WTC11 (cell line): ENCODE measurements at places on chromosomes 4 and X. TPM values are rescaled to one million over a fixed set of nuclear protein-coding genes. Genes with fewer than 3 reads are reported as not detected.

Gene RAB9B
- total RNA-seq, result 0.22 to 0.44 TPM (median 0.25 TPM) in 3 replicates

Gene MOSPD2
- total RNA-seq, result 13.0 to 13.2 TPM (median 13.1 TPM) in 3 replicates

Gene USP51
- total RNA-seq, result 6.0 to 6.5 TPM (median 6.4 TPM) in 3 replicates

Gene HSD17B13
- total RNA-seq, result 0.07 to 0.25 TPM in 2 of 3 replicates, not detected in the other

Gene TRMT10A
- total RNA-seq, result 3.3 to 4.5 TPM (median 3.7 TPM) in 3 replicates

Gene UGT2B17
- 0.14 to 0.18 TPM in 2 of 3 replicates, not detected in the other for total RNA-seq

Gene CXXC4
- 2.4 to 3.3 TPM (median 2.8 TPM) in 3 replicates for total RNA-seq

Gene ADRA2C
- 19.8 to 21.8 TPM (median 20.7 TPM) in 3 replicates for total RNA-seq

Gene YY2
- 0.78 to 1.4 TPM (median 0.82 TPM) in 3 replicates for total RNA-seq

Gene USP17L30
- total RNA-seq, result not detected in 3 replicates

Gene NSUN7
- 24.1 to 30.2 TPM (median 28.9 TPM) in 3 replicates for total RNA-seq

Gene ODAM
- not detected in 3 replicates for total RNA-seq

Gene ACTRT1
- total RNA-seq, result not detected in 3 replicates
